T follicular helper cell (primary cell): ENCODE measurements at places on chromosomes 5 and 9.

DNA sequence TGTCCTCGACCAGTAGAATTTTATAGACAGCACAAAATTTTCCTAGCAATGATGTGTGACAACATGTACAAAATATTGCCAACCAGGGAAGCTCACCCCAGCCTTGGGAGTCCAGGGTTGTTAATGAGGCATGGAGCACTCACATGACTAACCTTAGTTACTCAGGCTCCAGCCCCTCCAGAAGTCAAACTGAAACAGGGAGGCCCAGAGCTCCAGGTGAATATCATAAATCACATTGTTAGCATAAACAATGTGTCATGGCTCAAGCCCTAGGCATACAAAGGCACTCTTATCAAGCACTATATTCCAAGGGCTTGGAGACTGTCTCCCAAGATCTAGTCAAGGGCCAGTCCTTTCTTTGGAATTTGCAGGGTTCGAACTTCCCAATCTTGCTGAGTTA lies 44.4 kb downstream of the TNFAIP8 start:
- no peak for DNase-seq

GRCh38 chr9:74953235-74953751 lies 581 bp upstream of the C9orf40 start:
- DNase-seq, result no peak

GRCh38 chr5:92504346-92504745 lies 1076.7 kb downstream of the NR2F1-AS1 start:
- no peak for DNase-seq

- DNase-seq, result no peak
Measured at GRCh38 chr9:130132746-130133145, 39.5 kb upstream of the NCS1 start.

DNA sequence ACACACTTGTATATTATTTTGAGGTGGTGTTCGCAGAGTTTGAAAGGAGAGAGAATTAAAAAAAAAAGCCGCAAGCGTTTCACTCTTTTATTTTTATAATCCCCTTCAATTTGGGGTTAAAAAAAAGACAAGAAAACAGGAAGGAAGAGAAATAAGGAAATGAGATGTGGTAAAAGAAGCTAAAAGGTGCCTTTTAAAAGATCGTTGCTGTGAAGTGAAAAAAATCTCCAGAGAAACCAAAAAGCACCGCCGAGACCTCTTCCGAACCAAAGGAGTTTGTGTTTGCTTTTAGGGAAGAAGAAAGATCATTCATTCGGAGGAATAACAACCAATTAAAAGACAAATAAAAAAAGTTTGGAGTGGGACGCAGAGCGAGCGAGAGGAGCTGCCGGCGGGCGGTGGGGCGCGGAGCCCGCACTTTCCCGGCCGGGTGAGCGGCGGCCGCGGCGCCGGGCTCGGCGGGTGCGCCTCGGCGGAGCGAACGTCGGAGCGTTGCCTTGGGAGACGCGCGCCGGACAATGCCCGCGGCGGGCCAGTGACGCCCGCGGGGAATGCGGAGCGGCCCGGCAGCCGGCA lies 355 bp downstream of the TLE4 start:
- no peak for DNase-seq
